ENCODE measurements at places on chromosomes 5 and 9. TPM values are rescaled to one million over a fixed set of nuclear protein-coding genes. Genes with fewer than 3 reads are reported as not detected.

Gene SOWAHA
- polyA plus RNA-seq = 26.9 TPM

Gene ENTPD2
- polyA plus RNA-seq = not detected

Gene WHRN
- polyA plus RNA-seq = 2.5 TPM

Gene PTRH1
- 20.0 TPM for polyA plus RNA-seq

Gene ERCC8
- 48.0 TPM for polyA plus RNA-seq

Gene SV2C
- polyA plus RNA-seq = 0.88 TPM

Gene IFNA21
- not detected for polyA plus RNA-seq

Gene NTNG2
- 0.26 TPM for polyA plus RNA-seq

Gene SPATA9
- 1.1 TPM for polyA plus RNA-seq

Gene SYK
- polyA plus RNA-seq = not detected

Gene ENHO
- polyA plus RNA-seq = 172 TPM

Gene KCTD16
- 7.2 TPM for polyA plus RNA-seq

Gene SPINK13
- polyA plus RNA-seq = not detected

Gene OXCT1
- 90.5 TPM for polyA plus RNA-seq

Gene CFAP157
- polyA plus RNA-seq = 1.3 TPM

Gene YTHDC2
- 44.3 TPM for polyA plus RNA-seq

Gene SLC46A2
- not detected for polyA plus RNA-seq

Gene PRR7
- 46.6 TPM for polyA plus RNA-seq

Gene MED7
- polyA plus RNA-seq = 27.2 TPM

Gene PCA3
- not detected for polyA plus RNA-seq

Gene TLN1
- polyA plus RNA-seq = 9.0 TPM

Gene CKMT2
- not detected for polyA plus RNA-seq

Gene DMRT1
- polyA plus RNA-seq = not detected

Gene SLC6A7
- 4.6 TPM for polyA plus RNA-seq

Gene DNM1
- 180 TPM for polyA plus RNA-seq

Gene FABP6
- not detected for polyA plus RNA-seq

Gene NR6A1
- polyA plus RNA-seq = 2.6 TPM

Measured in neural cell (in vitro differentiated cells).